ENCODE measurements at places on chromosomes 1 and 21.

DNA sequence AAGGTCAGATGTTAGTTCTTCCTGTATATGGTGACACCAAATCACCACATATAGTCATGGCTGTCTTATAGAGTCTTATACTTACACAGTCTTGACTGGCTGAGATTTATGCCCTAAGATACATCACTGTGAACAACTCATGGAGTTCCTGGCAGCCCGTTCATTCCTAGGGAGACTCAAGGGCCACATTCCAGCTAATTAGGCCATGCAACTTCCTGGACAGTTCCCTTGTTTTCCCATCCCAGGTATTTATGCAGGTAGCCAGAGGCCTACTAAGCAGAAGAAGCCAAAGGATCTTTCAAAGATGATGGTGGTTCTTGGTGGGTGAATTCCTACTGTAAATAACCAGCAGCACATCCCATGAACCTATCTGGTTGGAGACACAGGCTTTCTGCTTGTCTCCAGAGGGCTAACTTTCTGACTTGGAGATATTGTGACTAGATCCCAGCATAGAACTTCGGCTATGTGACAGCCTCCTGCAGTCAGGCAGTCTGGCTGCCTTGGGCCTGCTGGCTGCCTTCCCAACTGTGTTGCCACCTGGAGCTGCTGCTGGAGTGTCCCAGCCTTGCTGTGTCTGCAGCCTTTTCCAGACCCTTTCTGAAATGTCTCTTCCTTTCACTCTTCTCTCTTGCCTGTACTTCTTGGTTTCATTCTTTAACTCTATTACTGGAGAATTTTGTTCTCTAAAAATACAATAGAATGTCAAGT, 283.8 kb downstream of the CACNA1E start:
- DNase-seq: no peak

GRCh38 chr1:58570094-58570493, 7.0 kb downstream of the TACSTD2 start:
- no peak for DNase-seq

DNA sequence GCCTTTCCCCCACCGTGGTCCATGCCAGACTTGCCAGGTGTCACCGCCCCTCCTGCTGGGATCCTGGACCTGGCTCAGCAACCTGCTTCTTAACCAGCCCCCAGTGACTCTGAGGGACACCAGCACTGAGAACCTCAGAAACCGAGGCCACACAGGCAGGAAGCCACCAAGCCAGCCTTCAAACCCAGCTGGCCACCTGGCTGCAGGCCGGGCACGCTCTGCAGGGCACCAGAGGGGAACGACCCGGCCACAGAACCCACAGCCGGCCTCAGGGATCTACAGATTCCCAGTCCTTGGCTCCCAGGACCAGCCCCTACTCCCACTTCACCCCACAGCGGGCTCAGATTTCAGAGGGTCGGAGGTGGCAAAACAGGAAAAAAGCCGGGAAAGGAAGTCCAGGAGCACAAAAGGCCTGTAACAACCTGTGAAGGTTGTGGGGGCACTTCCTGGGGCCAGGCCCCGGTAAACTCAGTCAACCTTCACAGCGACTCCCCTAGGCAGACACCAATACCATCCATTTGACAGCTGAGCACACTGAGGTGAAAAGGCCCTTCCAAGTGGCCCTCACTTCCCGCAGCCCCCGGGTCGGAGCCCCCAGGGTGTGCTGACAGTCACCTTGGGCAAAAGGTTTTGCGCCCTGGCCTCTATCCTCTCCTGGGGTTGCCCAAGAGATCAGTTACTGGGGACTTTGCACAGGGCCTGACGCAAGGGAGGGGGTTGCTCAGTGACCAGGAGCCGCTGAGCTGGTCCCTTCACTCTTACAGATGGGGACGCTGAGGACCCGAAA, 14.1 kb downstream of the RUNX3 start:
- no peak for DNase-seq

GRCh38 chr21:38478782-38479181, 19.5 kb downstream of the ERG start:
- no peak for DNase-seq

DNA sequence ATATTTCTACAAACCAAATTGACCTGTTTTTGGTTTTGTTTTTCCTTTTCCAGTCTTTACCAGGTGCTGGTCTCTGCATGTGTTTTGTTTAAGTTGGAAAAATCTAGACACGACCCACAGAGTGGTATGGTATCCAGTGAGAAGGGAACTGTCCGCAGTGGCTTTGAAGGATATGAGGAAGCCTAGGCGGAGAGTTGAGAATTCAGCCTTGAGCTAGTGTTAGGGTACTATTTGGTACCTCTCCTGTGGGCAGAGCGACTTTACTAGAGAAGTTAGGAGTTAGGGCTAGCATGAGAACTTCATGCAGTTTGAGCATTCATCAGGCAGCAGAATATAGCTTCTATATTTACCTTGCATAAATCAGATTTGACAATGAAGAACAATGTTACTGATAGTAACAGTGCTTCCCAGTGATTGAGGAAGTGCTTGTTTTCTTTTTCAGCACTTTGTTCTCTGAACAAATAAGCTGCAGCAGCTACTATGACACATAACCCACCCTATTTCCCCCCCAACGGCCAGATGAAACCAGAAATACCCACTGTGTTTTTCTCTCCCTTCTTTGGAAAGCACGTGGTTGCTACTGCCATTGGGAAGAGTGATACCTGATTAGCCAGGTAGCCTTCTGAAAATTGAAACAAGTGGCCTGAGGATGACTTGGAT, 19.0 kb downstream of the MRPS6 start:
- DNase-seq: no peak

GRCh38 chr21:39006571-39007311, 176.5 kb downstream of the PSMG1 start:
- DNase-seq: no peak

- no peak for DNase-seq
These were observed 278.4 kb downstream of the TM2D1 start for GRCh38 chr1:61446531-61446991.

GRCh38 chr21:40095477-40095876, 228.2 kb downstream of the PCP4 start:
- DNase-seq: no peak

GRCh38 chr1:115977499-115978258, 1.4 kb downstream of the SLC22A15 start:
- DNase-seq: no peak

DNA sequence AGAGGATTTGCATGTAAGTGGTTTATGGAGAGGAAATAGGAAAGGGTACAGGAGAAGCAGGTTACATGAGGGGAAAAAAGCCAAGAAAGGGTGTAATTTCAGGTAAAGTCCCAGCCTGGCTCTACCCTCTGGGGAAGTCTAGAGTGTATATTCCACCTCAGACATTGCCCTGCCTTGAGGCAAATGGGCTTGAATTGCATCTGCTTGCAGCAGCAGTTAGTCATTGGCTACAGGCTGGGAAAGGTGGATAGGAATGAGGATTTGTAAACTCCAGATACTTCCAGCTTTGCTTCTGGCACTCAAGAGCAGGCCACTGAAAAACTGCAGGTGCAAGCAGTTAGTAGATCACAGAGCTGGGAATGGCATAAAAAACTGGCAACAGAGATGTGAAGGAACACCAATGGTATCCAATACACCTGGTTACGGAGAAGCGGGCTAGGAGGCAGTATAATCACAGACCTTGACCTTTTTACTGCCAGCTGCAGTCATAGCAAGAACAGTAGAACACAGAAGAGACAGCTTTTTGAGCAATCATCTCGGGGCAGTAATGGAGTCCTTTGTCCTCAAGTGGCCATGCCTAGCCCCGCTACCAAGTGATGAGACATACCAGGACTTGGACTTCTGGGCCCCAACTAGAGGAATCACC, 226.9 kb upstream of the NRIP1 start:
- DNase-seq: no peak

GRCh38 chr1:75616436-75617433, 5.8 kb upstream of the SLC44A5 start:
- DNase-seq: no peak

DNA sequence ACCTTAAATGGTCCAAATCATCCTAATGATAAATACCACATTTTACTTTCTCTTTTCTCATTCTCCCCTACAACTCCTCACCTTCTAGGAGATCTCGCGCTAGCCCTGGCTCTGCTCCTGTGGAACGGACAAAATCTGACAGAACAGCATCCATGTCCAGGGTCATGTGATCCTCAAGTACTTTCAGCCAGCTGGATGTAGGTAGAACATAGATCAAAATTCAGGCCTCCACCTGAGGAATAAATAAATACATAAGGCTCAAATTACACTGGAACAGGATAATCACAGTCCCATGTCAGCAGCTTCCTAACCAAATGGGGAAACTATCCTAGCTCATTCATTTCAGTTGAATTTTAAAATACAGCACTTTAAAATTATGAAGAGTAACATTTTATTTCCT, 33.2 kb downstream of the OTUD7B start:
- no peak for DNase-seq

DNA sequence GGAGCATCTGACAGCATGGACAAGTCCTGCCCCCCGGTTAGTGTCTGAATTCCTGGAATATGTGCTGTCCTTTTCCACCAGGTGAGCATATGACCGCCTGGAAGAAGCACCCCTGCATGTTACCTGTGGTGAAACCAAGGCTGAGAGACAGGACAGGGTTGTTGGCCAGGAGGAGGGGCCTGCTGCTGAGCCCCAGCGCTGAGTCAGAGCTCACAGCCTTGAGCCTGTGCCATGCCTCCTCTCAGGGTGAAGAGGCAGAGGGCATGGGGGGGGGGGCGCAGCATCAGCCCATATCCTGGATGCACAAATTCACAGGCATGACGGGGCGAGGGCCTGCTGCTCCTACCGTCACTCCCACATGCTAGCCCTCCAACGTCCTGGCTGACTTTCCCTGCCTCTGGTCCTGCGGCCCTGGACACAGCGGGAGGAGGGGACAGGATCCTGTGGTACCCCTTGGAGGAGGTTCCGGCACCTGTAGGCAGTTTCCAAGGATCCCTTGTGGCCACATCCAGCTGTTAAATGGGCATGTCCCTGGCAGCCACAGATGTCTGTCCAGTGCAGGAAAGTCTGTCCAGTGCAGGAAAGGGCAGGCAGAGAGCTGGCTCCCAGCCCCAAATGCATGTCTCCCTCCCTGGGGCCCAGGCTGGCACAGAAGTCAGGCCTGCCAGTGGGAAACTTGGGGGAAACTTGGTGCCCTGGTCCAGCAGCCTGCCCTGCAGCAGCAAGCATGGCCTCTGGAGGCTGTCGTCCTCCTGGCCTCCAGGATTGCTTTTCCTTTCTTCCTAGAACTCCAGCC, 23.9 kb downstream of the TTC34 start:
- no peak for DNase-seq

DNA sequence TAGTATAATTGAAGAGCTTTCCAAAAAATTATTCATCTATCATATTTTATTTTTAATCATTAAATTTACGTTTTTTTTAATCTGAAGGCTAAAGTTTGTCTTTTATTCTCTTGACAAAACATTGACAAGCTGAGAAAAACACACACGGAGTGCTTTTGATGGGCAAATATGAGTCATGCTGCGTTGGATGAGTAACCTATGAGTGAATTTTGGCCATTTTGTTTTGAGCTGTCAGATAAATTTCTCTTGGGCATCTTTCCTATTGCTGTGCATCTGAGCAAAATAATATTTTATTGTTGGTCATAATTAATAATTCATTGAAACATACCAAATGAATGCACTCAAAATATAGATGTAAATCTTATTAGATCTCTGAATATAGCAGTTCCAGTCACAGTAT, 1144.1 kb upstream of the ADGRL2 start:
- DNase-seq: no peak

GRCh38 chr1:60874718-60875117, 207.6 kb upstream of the NFIA start:
- DNase-seq: no peak

GRCh38 chr1:16122916-16123315, 33.0 kb downstream of the EPHA2 start:
- no peak for DNase-seq

- peak; percentile 52 for DNase-seq
These were observed 36.1 kb downstream of the PEX14 start for GRCh38 chr1:10510520-10511493.

DNA sequence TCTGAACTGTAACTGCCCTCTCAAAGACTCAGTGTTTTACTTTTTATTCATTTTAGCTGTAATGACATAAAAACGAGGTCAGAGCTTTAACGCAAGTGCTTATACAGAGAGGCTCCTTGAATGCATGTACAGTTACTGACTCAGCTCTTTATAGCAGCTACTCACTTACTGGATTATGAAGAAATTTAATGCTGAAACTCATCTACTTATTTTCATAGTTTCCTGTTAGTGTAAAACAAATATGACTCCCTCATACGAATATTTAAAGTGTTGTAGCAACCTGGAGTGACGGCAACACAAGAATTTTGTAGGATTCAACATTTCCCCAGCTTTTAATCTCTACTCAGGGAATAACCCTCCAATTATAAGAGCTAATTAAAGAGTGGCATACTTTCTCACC, 32.7 kb downstream of the ADSS2 start:
- DNase-seq: no peak

GRCh38 chr1:236057546-236057945, 7.3 kb downstream of the NID1 start:
- no peak for DNase-seq

DNA sequence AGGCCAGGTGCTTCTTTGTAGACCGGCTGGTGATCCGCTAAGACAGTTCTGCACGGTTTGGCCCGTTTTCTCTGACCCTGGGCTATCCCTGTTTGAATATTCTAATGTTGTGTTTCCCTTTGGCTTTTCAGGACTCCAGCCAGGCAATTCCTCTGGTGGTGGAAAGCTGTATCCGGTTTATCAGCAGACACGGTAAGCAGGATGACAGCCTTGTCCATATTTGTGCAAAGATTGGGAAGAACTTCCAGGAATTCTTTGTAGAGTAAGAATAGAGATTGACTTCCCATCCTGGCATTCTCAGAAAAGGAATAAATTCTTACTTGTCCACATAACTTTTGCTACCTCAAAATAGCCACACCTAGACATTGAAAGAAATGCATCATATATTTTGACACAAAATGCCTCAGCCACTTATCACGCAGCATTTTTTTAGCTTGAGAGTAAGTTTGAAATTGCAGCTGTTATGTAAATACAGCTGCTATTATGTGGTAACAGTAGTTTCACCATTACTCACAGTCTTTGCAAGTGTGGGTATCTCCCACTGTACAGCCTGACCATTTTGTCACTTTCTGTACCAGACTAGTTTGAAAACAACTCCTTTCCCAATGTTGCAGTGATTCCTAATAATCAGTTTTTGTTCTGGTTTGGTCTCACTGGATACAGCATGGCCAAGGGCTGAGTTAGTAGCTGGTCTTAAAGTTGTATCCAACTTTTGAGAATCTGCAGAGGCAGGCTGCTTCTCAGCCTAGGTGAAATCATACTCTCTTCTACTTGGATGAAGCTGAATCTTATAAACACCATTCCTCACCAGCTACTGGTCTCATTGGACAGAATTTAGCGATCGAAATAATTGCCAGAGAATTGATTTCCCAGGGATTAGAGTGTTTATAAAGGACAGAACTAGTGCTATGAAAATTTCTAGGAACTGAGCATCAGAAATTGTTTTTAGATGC, 40.0 kb upstream of the IKBKE start:
- DNase-seq: no peak

- DNase-seq: no peak
These were observed 135.5 kb downstream of the TGFBR3 start for GRCh38 chr1:91750398-91750996.

- DNase-seq: no peak
These were observed at the start of gene B3GALT6 for GRCh38 chr1:1232208-1232795. Gene B3GALT6 (plus strand): TSS chr1:1232237. CDS start chr1:1232279, 42 bp downstream.

All from stimulated activated CD4-positive, alpha-beta T cell treated with anti-CD3 and anti-CD28 coated beads, Interleukin-1b, Interleukin-23, amount 100 ng/mL, for 1 hour (primary cell).